ENCODE measurements at places on chromosomes 7 and 10. TPM values are rescaled to one million over a fixed set of nuclear protein-coding genes. Genes with fewer than 3 reads are reported as not detected.
A peak's percentile ranks its signal among the peaks of the same experiment; 100 is the strongest.

The EBLN1 gene
- not detected for polyA plus RNA-seq

The GPR37 gene
- not detected for polyA plus RNA-seq

The RGS10 gene
- polyA plus RNA-seq: 409 TPM

The MUC12 gene
- 0.42 TPM for polyA plus RNA-seq

The KEL gene
- polyA plus RNA-seq: not detected

The MOGAT3 gene
- not detected for polyA plus RNA-seq

The GRK5 gene
- 11.0 TPM for polyA plus RNA-seq

The DENND2A gene
- not detected for polyA plus RNA-seq

The ADRA2A gene
- not detected for polyA plus RNA-seq

The PNLIPRP3 gene
- not detected for polyA plus RNA-seq

The CTTNBP2 gene
- not detected for polyA plus RNA-seq

The SMNDC1 gene
- 13.0 TPM for polyA plus RNA-seq

The ADRB1 gene
- polyA plus RNA-seq: not detected

The CTAGE6 gene
- polyA plus RNA-seq: not detected

The CTAGE8 gene
- polyA plus RNA-seq: not detected

The MKI67 gene
- polyA plus RNA-seq: 2.4 TPM

The VAX1 gene
- not detected for polyA plus RNA-seq

DNA sequence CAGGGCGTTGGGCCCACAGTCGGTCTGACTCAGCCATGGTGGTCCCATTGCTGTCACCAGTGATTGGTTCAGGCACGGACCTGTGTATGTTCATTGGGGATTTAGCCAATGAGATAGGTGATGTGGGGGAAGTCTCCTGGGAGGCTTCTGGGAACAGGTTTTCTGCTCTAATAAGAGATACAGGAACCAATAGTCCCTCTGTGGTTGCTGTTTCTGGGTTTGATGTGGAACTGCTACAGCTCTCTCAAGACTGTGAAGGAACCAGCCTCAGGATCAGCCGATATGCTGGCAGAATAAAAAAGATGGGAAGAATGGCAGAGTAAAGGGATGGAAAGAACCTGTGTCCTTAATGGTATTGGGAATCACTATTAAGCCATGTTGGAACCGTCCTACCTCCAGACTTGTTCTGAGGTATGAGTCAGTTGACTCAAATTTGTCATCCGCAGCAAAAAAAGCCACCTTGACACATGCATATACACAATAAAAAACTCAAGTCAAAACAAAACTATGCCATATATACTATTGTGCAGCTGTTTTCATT is 70.6 kb downstream of the MCMBP start:
- no peak for DNase-seq
- no peak overlapping the region for H3K4me3 ChIP-seq
- no peaks in the 10 kb centered on the region for H3K4me1 ChIP-seq
- no peak overlapping the region for H3K27ac ChIP-seq

DNA sequence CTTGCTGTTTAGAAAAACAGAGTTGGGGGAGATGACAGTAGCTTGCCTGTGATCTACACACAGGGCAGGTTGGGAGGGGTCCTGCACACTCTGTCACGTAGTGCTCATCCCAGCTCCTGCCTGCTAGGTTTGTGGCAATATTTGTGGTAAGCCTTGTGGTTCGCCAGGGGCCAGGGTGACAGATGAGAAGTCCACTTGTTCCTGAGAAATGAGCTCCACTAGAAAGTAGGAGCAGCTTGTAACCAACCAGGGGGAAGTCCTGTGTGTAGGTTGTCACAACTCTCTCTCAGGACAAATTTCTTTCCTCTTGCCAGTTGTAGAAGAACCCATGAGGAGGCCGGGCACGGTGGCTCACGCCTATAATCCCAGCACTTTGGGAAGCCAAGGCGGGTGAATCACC is 147.0 kb downstream of the TCF7L2 start:
- no peak overlapping the region for H3K4me3 ChIP-seq
- DNase-seq: no peak
- H3K27me3 ChIP-seq: no peaks in the 10 kb centered on the region

DNA sequence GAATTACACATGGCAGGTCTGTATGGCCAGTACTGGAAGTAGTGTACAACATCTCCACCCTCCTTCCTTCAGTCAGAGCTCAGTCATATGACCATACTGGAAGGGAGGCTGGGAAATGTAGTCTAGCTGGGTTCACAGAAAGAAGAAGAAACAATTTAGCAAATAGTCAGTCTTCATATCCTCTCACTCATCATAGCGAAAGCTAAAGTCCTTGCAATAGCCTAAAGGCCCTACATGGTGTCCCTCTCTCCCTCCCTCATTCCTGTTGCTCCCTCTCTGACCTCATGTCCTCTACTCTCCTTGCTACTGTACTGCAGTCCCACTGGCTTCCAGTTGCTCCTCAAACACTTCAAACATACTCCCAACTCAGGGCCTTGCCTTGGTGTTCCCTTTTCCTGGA is 4.3 kb upstream of the CALU start:
- peaks cover 30% of the 10 kb centered on the region for H3K4me1 ChIP-seq
- H3K27me3 ChIP-seq: peaks cover 8% of the 10 kb centered on the region
- H3K27ac ChIP-seq: no peak overlapping the region
- no peaks in the 10 kb centered on the region for H3K36me3 ChIP-seq
- H3K4me3 ChIP-seq: no peak overlapping the region

- H3K27me3 ChIP-seq: no peaks in the 10 kb centered on the region
- no peak overlapping the region for H3K4me3 ChIP-seq
- H3K36me3 ChIP-seq: peaks cover 36% of the 10 kb centered on the region
Observed at GRCh38 chr7:823649-824048, 8.6 kb upstream of the SUN1 start.

DNA sequence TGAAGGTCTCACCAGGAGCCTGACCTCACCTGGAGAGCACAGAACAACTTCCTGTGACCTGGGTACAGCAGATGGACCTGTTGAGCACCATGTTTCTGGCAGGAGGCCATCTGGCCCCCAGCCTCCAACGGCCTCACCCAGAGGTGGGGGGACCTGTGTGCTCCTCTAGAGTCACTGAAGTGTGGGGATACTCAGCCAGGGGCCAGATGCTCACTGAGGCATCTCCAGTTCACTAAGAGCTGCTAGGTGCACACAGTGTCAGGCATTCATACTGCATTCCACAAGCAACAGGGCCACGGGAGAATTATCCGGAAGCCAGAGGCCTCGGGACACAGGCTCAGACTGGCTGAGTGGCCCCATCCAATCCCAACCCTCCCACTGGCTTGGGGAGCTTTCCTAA is 161.4 kb downstream of the TCERG1L start:
- no peaks in the 10 kb centered on the region for H3K36me3 ChIP-seq
- H3K4me3 ChIP-seq: no peak overlapping the region
- H3K27me3 ChIP-seq: no peaks in the 10 kb centered on the region
- no peak overlapping the region for H3K27ac ChIP-seq

DNA sequence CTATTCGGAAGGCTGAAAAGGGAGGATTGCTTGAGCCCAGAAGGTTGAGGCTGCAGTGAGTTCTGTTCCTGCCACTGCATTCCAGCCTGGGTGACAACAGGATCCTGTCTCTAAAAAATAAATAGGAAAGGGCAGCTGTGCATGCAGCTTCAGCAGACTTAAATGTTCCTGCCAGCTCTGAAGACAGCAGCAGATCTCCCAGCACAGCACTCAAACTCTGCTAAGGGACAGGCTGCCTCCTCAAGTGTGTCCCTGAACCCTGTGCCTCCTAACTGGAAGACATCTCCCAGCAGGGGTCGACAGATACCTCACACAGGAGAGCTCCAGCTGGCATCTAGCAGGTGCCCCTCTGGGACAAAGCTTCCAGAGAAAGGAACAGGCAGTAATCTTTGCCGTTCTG is 117.9 kb downstream of the CXCL12 start:
- H3K36me3 ChIP-seq: peaks cover 3% of the 10 kb centered on the region
- peaks cover under 1% of the 10 kb centered on the region for H3K27me3 ChIP-seq
- H3K4me1 ChIP-seq: peaks cover under 1% of the 10 kb centered on the region
- DNase-seq: no peak

DNA sequence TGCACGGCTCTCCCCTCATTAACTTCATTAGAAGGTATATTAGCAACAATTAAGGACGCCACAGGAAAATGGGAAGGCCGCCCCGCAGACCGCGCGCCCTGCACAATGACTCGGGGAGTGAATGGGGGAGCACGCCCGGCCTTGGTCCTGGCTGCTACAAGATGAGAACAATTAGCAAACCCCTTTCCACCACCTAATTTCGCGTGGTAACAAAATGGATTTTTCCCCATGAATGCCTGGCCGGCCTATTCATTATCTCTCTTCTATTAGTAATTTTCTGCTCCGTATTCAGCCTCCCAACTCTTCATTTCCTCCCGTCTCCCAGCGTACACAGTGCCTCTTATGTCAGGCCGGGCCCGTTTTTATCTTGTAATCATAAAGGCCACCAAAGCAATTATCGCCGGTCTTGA is 346.9 kb downstream of the DNAJB6 start:
- H3K27ac ChIP-seq: no peak overlapping the region
- H3K36me3 ChIP-seq: no peaks in the 10 kb centered on the region
- no peak for DNase-seq
- H3K4me3 ChIP-seq: peak overlapping the region; percentile 36
- H3K4me1 ChIP-seq: peaks cover 8% of the 10 kb centered on the region
- H3K27me3 ChIP-seq: peaks cover 50% of the 10 kb centered on the region

- no peaks in the 10 kb centered on the region for H3K36me3 ChIP-seq
- H3K27ac ChIP-seq: no peak overlapping the region
- DNase-seq: no peak
- no peak overlapping the region for H3K4me3 ChIP-seq
- no peaks in the 10 kb centered on the region for H3K4me1 ChIP-seq
Observed at GRCh38 chr10:21417172-21417712, 108.2 kb downstream of the SKIDA1 start.

GRCh38 chr7:54596747-54597146 is 54.6 kb downstream of the VSTM2A start:
- no peaks in the 10 kb centered on the region for H3K36me3 ChIP-seq
- H3K4me3 ChIP-seq: no peak overlapping the region
- no peaks in the 10 kb centered on the region for H3K4me1 ChIP-seq

DNA sequence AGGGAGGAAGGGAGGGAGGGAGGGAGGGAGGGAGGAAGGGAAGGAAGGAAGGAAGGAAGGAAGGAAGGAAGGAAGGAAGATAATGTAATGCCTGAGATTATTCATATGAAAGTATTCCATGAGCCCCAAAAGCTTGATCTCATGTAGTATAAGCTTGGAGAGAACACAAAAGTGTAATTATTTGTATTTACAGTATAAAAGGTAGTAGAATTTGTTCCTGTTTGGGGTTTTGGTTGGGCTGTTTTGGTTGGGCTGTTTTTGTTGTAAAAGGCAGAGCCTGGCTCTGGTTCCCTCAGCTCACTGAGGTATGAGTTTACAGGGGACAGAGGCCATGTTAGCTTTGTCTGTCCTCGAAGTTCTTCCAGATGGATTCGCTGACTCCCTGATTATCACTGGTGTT is 45.3 kb upstream of the EBLN1 start:
- no peak overlapping the region for H3K27ac ChIP-seq
- peaks cover 17% of the 10 kb centered on the region for H3K27me3 ChIP-seq
- H3K36me3 ChIP-seq: no peaks in the 10 kb centered on the region
- H3K4me3 ChIP-seq: no peak overlapping the region
- DNase-seq: no peak

GRCh38 chr10:5411941-5412276 is 448 bp upstream of the NET1 start:
- peak overlapping the region; percentile 75 for H3K4me3 ChIP-seq
- peaks cover 5% of the 10 kb centered on the region for H3K4me1 ChIP-seq
- H3K27me3 ChIP-seq: peaks cover 18% of the 10 kb centered on the region
- H3K36me3 ChIP-seq: no peaks in the 10 kb centered on the region
- DNase-seq: no peak

DNA sequence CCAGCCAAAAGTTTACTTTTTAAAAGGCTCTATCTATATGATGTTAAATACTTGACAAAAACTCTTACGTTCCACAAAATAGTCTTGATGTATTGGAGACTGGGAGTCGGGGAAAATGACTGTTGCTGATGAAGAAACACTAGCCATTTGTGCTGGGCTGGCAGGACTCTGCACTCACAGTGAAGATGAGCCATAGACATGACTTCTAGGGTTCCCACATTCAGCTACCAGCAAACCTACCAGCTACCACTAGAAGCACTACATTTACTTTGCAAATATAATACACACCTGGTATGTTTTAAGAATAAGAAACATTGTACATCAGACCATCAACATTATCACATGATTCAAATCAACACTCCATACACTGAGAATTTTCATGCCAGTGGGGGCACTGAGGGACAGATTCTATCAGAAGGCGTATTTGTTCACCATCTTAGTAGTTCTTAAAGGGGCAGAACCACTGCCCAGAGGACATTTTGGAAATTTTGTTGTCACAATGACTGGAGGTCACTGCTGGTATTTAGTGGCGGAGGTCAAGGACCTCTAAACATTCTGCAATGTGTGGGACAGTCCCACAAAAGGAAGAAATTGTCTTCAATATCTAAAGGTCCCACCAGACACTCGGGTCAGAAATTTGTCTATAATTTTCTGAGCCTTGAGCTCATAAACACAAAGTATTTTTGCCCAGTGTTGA is 52.3 kb downstream of the PARD3 start:
- no peaks in the 10 kb centered on the region for H3K4me1 ChIP-seq
- no peak overlapping the region for H3K27ac ChIP-seq
- no peak for DNase-seq
- H3K36me3 ChIP-seq: no peaks in the 10 kb centered on the region
- peaks cover 7% of the 10 kb centered on the region for H3K27me3 ChIP-seq
- H3K4me3 ChIP-seq: no peak overlapping the region

DNA sequence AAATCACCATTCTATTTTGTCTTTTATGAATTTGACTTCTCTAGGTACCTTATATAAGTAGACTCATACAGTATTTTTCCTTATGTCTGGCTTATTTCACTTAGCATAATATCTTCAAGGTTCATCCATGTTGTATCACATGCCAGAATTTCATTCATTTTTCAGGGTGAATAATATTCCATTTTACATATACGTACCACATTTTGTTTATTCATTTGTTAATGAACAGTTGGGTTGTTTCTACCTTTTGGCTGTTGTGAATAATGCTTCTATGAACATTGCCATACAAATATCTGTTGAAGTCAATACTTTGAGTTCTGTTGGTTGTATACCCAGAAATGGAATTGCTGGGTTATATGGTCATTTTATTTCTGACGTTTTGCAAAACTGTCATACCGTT is 20.7 kb downstream of the AHCYL2 start:
- H3K36me3 ChIP-seq: peaks cover 12% of the 10 kb centered on the region
- H3K4me3 ChIP-seq: no peak overlapping the region
- H3K27me3 ChIP-seq: no peaks in the 10 kb centered on the region
- peaks cover 18% of the 10 kb centered on the region for H3K4me1 ChIP-seq
- DNase-seq: no peak
- H3K27ac ChIP-seq: no peak overlapping the region
